ENCODE measurements at places on chromosomes 3 and 15.

GRCh38 chr15:71237456-71238188 is 122.4 kb downstream of the THSD4 start:
- no peak for DNase-seq

GRCh38 chr3:32226875-32227500 is 11.5 kb upstream of the CMTM8 start:
- DNase-seq, result no peak

GRCh38 chr3:182741214-182741613 is 52.1 kb upstream of the ATP11B start:
- no peak for DNase-seq

GRCh38 chr3:149547954-149548668 is 73.6 kb downstream of the TM4SF4 start:
- no peak for DNase-seq

- no peak for DNase-seq
These were observed 70.1 kb upstream of the CDV3 start for GRCh38 chr3:133503409-133503808.

GRCh38 chr15:71048913-71049675 is 66.2 kb upstream of the THSD4 start:
- DNase-seq, result no peak

- DNase-seq, result no peak
These were observed 144.6 kb downstream of the THSD4 start for GRCh38 chr15:71259866-71260265.

DNA sequence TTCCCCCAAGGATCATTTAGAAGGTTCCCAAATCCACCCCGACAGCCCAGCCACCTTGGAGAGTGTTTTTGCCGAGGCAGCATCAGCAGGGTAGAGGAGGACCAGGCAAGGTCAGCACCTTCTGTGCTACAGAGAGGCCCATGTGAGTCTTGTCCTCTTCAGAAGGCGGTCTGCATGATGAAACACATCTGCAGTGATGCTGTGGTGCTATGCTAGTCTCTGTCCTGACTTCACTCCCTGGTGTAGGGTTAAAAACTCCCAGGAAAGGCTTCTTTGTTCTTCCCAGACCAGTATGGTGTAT is 87.9 kb downstream of the ITPR1 start:
- DNase-seq, result no peak

GRCh38 chr3:126322181-126322967 is 34.8 kb downstream of the KLF15 start:
- DNase-seq, result no peak

GRCh38 chr3:138369151-138369900 is 20.9 kb downstream of the MRAS start:
- no peak for DNase-seq

DNA sequence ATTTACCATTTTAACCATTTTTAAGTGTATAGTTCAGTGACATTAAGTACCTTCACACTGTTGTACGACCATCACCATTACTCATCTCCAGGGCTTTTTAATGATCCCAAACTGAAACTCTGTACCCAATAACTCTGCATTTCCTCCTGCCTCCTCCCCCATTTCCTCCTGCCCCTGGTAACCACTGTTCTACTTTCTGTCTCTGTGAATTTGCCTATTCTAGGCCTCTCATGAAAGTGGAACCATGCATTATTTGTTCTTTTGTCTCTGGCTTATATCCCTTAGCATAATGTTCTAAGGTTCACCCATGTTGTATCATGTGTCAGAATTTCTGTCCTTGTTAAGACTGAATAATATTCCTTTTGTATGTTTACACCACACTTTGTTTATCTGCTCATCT is 154.2 kb downstream of the MECOM start:
- no peak for DNase-seq
